Stimulated activated naive CD4-positive, alpha-beta T cell treated with Interleukin-2 at 50 U/mL for 16 hours (primary cell): ENCODE measurements at places on chromosomes 7 and 10.

DNA sequence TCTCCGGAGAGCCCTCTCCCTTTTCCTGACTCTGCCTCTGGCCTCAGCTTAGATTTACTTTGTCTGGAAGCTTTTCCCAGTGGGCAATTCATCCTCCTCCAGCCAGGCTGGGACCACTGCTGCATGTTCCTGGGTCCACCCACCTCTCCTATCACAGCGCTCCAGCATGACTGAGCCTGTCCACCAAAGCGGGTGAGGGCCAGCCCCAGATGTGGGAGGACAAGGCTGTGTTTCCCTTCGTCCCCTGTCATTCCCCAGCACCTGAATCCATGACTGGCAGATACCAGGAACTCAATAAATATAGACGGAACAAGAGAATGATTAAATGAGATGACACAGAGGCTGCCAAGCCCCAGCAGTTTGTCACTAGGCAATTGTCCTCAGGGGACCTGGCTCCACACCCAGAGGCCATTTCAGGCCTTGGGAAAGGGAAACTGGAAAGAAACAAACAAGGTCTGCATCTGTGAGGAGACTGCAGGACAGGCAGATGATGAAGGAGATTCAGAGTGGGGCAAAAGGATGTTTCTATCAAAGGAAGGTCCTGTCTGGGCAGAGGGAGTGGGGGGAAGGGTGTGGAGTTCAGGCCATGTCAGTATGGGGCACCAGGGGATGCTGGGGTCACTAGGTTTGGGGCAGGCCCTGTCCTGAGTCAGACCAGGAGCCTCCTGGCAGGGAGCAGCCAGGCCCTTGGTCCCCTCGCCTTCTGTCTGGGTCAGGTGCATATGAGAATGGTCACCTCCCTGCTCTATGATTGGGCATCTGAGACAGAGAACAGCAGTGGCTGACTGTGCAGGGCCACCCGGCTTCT is 576.4 kb downstream of the GRID1 start:
- no peak for DNase-seq

DNA sequence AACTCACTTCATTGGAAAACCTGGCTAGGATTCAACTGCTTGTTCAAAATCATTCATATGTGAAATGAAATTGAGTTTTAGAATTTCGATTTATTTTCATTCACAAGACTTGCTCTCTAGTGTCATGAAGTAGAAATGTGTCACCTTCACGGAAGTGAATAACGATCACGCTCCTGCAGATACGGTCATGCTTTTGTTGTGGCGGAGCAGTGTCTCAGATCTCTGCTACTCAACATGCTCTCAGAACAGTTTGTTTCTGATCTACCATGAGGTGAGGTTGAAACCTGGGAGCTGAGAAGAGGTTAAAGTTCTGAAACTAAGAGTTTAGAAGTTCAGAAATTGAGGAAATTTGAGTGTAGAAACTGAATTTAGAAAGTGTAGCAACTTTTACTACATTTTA is 13.8 kb upstream of the PITRM1 start:
- peak; percentile 31 for DNase-seq

GRCh38 chr7:49522111-49522510 is 251.3 kb upstream of the VWC2 start:
- no peak for DNase-seq

DNA sequence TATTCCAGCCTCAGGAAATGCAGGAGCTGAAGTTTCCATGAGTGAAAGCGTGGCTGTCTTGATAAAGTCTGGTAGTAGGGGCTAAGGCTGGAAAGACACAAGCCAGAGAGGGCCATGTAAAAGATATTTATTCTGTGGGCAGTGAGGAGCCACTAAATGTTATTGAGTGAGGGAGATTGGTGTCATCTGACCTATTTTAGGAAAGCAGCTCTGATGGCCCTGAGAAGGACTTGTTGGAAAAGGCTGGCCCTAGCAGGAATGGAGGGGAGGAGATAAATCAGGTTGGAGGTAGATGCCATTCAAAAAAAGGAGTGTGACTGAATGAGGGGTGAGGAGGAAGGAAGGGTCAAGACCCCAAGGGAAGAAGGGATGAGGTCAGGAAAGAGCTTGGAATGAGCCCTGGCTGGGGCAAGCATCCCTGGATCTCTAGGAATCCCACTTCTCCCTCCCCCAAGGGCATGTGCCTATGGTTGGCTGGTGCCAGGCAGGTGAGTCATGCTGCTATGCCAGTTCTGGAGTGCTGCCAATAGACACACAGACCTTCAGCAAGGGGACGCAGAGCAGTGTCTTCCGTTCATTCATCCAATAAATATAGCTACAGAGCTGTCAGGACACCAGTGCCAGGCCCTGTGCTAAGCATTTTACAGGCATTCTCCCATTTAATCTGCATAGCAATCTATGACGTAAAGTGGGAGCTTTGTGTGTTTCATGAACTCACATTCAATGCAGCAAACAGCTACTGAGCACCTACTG is 2.0 kb downstream of the ANKRD2 start:
- no peak for DNase-seq

- DNase-seq: no peak
Observed at GRCh38 chr7:73526896-73527821, 5.1 kb upstream of the BAZ1B start.

- no peak for DNase-seq
Observed at GRCh38 chr10:125779403-125780327, 4.0 kb upstream of the MMP21 start.
